ENCODE measurements at places on chromosomes 12 and 14. TPM values are rescaled to one million over a fixed set of nuclear protein-coding genes. Genes with fewer than 3 reads are reported as not detected.

DNA sequence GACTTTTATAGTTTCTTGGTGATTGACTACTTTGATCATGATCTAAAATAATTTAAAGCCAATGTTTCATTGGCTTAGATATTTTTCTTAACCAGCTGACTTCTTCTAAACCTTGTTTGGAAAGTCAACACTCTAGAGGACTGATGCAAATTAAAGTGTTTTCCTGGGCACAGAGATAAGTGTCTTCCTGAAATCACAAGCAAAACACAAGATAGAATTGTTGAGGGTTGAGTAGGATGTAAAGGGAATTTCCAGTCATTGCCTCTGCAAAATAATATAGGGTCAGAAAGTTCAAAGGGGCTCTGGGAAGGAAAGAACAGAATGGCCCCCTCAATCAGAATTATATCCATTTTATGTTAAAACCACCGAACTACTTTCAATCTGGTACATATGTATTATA lies 156.3 kb upstream of the LRIG3 start:
- no peaks in the 10 kb centered on the region for H3K4me1 ChIP-seq
- H3K27ac ChIP-seq, result no peak overlapping the region
- no peaks in the 10 kb centered on the region for H3K27me3 ChIP-seq
- no peaks in the 10 kb centered on the region for H3K36me3 ChIP-seq

The FAM161B gene
- total RNA-seq, result 3.5 TPM

DNA sequence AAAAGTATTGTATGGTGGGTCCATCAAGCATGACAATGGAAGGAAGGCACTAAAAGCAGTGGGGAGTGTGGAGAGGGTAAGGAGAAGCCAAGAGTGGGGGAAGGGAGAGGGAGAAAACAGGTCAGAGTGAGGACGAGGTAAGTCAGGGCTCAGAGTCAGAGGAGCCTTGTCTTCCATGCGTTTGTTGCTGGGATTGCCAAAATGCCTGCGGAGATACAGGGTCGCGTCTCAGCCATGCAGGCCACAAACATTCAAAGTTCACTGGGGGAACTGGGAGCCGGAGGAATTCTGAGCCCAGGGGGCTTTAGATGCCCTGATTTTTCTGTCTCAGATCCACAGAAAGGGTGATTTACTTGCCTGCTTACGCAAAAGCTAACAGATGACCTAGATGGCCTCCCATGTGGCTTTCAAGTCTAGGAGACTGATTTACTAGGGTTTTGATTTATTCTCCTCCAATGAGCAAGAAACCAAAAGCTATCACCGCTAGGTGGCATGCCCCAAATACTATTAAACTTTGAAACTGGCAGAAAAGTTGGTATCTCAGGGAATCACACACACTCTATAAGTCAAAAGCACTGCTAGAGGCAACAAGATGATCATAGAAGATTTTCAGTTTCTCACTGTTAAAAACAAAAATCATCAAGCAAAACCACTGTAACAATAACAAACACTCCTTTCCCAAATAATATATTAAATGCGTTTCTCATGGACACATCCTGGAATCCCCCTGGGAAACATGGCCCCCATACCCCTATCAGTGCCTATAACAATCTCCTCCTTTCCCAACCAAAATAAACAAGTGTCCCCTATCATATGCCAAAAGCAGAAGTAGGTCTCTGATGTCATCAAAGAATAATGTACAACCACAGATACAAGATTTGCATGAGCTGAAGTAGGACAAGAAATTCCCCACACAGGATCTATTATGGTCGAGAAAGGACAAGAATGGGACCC lies 26.6 kb upstream of the MDM1 start:
- H3K4me3 ChIP-seq, result no peak overlapping the region
- no peaks in the 10 kb centered on the region for H3K27me3 ChIP-seq
- DNase-seq, result peak; percentile 84
- H3K27ac ChIP-seq, result no peak overlapping the region
- H3K36me3 ChIP-seq, result no peaks in the 10 kb centered on the region
- peaks cover 4% of the 10 kb centered on the region for H3K4me1 ChIP-seq

DNA sequence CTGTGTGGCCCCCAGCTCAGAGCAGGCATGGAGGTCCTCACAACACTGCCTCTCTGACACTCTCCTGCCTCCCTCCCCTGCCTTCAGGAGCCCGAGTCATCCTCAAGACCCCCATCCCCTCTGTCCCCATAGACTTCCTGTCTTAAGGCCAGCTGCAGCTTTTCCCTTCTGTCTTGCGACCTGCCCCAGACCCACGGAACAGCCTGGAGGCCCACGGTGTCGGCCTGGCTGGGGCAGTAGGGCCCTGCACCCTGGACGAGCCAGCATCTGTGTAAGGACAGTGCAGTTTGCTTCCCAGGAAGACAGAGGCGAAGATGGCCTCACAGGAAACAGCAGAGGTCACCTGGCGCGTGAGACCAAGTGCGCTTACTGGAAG lies 9.7 kb downstream of the TEDC1 start:
- no peak overlapping the region for H3K4me3 ChIP-seq
- H3K4me1 ChIP-seq, result no peaks in the 10 kb centered on the region
- no peak for DNase-seq
- no peaks in the 10 kb centered on the region for H3K36me3 ChIP-seq
- H3K27me3 ChIP-seq, result no peaks in the 10 kb centered on the region

GRCh38 chr14:104514156-104514848 lies 65.3 kb upstream of the C14orf180 start:
- no peak overlapping the region for H3K27ac ChIP-seq
- DNase-seq, result no peak
- no peaks in the 10 kb centered on the region for H3K36me3 ChIP-seq
- no peaks in the 10 kb centered on the region for H3K4me1 ChIP-seq
- no peak overlapping the region for H3K4me3 ChIP-seq

The P2RX2 gene
- total RNA-seq, result not detected

DNA sequence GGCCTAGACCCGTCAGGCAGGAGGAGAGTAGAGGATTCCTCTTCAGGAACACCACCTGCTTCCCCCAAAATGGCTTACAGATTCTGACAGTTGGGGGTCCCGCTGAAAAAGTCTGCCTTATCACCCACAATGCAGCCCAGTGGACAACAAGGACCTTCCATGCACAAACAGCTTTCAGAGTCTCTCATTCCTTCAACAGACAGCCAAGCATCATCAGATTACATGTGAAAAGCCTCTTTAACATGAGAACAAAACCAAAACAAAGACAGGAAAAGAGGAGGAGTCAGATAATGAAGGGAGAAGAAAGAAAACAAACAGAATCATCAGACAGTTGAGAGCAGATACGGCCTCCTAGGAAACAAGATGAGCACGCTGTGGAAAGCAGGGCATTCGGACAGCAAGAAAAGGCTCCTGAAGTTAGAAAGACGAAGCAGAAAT lies 18.3 kb downstream of the KCTD10 start:
- no peak for DNase-seq
- peaks cover 51% of the 10 kb centered on the region for H3K36me3 ChIP-seq
- no peaks in the 10 kb centered on the region for H3K27me3 ChIP-seq
- peaks cover 51% of the 10 kb centered on the region for H3K4me1 ChIP-seq
- peak overlapping the region; percentile 48 for H3K27ac ChIP-seq

GRCh38 chr12:12686925-12687324 lies 9.1 kb downstream of the GPR19 start:
- no peak overlapping the region for H3K4me3 ChIP-seq
- no peaks in the 10 kb centered on the region for H3K27me3 ChIP-seq
- H3K36me3 ChIP-seq, result no peaks in the 10 kb centered on the region
- DNase-seq, result no peak

- DNase-seq, result no peak
- no peak overlapping the region for H3K27ac ChIP-seq
- no peaks in the 10 kb centered on the region for H3K4me1 ChIP-seq
- H3K27me3 ChIP-seq, result no peaks in the 10 kb centered on the region
These were observed 65.6 kb upstream of the DICER1 start for GRCh38 chr14:95222870-95223398.

Data from PC-3 (cell line).